ENCODE measurements at places on chromosomes 2 and 18.

DNA sequence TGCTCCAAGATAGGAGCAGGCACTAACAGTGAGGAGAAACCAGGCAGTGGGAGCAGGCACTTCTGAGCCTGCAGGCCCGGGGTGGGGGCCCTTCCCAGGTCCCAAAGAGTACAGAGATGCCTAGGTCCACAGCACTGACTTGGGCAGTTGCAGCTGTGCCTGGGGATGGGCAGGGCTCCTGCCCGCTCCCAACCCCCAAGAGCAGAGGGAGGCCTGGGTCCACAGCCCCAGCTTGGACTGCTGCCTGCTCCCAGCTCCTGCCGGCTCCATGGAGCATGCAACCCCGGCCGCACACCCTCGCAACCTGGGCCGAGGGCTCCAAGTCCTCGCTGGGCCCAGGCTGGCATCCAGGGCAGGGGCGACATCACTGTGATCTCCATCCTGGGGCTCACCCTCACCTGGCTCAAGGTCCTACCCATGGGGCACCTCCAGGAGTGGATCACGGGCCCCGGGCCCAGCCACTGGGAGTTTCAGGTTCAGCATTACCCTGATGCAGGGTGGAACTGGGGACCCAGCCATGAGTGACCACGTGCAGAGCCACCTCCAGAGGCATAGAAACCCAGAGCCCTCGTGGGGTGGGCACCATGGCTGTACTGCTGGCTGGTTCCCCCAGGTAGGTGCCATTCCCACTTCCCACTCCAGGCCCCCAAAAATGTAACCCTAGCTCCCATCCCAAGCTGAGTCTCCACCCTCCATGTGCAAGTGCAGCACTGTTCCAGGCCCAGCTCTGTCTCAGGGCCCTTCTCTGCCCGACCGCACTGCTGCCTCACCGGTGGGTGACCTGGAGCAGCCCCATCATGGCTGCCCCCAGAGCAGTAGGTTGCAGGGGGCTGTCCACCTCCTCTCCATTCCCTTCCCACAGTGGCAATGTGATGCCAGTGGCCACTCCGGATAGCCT lies 325.6 kb downstream of the NR4A2 start:
- DNase-seq, result no peak

GRCh38 chr2:67802291-67802690 lies 260.5 kb downstream of the C1D start:
- no peak for DNase-seq

- DNase-seq, result no peak
Measured at GRCh38 chr2:54945391-54946219, 104.6 kb downstream of the RTN4 start.

DNA sequence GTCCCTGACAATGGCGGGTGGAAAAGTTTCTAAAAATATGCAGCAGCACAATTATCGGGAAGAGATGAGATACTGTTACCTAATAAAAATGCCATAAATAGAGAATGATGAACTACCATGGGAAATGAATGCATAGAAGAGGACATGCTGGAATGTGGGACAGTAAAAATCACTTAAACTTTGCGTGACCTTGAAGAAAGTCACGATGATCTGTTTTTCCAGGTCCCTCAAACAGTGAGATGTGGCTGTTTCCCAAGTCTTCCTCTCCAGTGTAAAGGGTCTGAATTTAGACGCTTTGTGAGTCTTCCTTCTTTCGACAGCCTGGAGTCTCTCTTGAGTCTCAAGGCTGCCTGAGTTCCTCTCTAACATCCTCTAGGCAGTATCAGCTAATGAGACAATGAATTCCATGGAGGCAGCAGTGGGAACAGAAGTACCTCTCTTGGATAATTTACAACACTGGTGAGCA lies 1.4 kb downstream of the CLUL1 start:
- DNase-seq, result no peak

GRCh38 chr2:29105375-29105774 lies 9.8 kb upstream of the CLIP4 start:
- no peak for DNase-seq
